ENCODE measurements at places on chromosomes 11 and 22.
A peak's percentile ranks its signal among the peaks of the same experiment; 100 is the strongest.

- peak; percentile 67 for DNase-seq
Measured at GRCh38 chr11:125990244-125990643, 44.4 kb downstream of the VSIG10L2 start.

- DNase-seq: peak; percentile 47
Measured at GRCh38 chr22:25448435-25449051, 115.9 kb upstream of the GRK3 start.

- peak; percentile 10 for DNase-seq
Measured at GRCh38 chr11:26188554-26188953, 143.4 kb upstream of the ANO3 start.

- no peak for DNase-seq
Measured at GRCh38 chr22:46770726-46771125, 8.3 kb downstream of the TBC1D22A start.
